ENCODE measurements at places on chromosomes 2 and 18. TPM values are rescaled to one million over a fixed set of nuclear protein-coding genes. Genes with fewer than 3 reads are reported as not detected.

Gene SMARCAL1
- 17.1 TPM for total RNA-seq

Gene IL1F10
- not detected for total RNA-seq

Gene DQX1
- total RNA-seq, result 0.06 TPM

Gene SCN7A
- total RNA-seq, result not detected

Gene SIX3
- total RNA-seq, result 0.32 TPM

Gene CGREF1
- total RNA-seq, result 7.3 TPM

Gene CRYGD
- total RNA-seq, result not detected

Gene SH2D6
- total RNA-seq, result 1.6 TPM

Gene POTEI
- total RNA-seq, result not detected

Gene TMEM37
- 2.7 TPM for total RNA-seq

Gene PDE1A
- not detected for total RNA-seq

Gene ANKRD23
- total RNA-seq, result 1.8 TPM

Gene ADRA2B
- total RNA-seq, result 0.06 TPM

Gene DPYSL5
- 4.0 TPM for total RNA-seq

Gene CYP27A1
- total RNA-seq, result 0.10 TPM

Gene CTDP1
- 16.9 TPM for total RNA-seq
